Hematopoietic multipotent progenitor cell treated with erythropoietin and hydrocortisone succinate and interleukin-3 and kit ligand, for 4 days (in vitro differentiated cells): ENCODE measurements at places on chromosomes 16 and 17.

DNA sequence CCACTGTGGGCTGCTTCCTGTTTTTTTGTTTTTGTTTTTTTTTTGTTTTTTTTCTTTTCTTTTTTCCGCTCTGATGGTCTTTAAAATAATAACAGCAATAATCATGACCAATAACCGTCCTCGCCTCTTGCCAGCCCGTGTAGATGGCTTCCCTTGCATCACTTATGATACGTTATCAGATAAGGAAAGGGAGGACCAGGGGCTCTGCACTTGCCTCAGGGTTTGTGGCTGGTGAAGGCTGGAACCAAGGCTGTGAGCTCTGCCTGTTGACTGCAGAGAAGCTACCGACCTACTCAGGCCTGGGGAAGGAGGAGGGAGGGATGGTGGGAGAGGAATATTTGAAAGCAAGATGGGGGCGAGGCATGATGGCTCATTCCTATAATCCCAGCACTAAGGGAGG is 114.0 kb upstream of the SDK2 start:
- peak; percentile 44 for DNase-seq

DNA sequence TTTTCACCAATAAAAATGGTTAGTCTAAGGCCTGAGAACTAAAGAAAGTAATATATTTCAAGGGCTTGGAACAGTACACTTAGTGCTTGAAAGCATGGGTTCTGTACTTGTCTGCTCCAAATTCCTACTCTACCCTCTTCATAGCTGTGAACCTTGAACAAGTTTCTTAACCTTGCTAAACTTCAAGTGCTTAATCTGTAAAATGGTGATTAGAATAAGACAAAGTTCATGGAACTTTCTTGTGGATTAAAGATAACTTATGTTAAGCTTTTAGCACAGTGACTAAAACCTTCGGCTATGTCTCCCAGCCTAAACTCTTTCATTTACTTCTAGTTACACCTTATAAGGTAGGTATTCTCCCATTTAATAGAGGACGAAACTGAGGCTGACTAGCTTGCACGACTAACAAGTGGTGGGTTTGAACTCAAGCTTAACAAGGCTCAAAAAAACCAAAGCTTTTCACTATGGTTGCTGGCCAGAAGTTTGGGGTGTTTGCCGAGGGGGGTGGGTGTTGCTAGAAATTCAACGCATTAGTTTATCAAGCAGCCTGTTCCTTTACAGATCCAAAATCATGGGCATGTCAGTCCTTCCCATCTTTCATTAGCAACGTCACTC is 28.8 kb downstream of the CDRT4 start:
- DNase-seq: no peak

GRCh38 chr16:89093602-89094251 is at the start of gene ACSF3:
ACSF3 (plus strand) TSS chr16:89093852; CDS start chr16:89100682, 6,830 bp downstream.
- DNase-seq: peak; percentile 82

- DNase-seq: no peak
These were observed 2.6 kb upstream of the EXOSC6 start for GRCh38 chr16:70254180-70254964.

DNA sequence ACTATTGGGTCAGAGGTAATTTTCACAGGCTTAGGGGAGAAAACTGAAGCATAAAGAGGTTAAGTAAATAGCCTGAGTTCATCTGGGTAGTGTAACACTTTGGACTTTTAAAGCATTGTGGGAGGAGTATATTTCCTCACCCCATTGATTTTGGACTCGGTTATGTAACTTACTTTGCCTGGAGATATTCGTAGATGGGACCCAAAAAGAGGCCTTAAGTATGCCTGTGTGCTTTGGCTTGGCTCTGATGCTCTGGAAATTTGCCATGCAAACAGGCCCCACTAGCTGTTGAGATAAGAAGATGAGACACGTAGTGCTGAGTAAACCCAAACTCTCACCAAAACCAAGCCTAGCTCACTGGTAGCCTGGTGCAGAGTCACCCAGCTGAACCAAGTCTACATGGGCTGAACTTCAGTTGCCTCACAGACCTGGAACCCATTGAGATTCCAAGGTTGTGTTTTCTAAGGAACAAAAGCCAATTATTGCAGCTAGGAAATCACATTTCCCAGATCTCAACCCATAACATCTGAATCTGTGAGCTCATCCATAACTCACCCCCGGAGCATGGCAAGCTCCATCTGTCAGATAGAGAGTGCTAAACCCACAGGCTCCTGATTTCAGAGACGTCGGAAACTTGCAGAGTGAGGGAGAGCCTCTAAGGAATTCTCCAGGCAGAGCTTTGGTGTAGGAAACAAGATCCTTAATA is 536.0 kb upstream of the C16orf82 start:
- no peak for DNase-seq

DNA sequence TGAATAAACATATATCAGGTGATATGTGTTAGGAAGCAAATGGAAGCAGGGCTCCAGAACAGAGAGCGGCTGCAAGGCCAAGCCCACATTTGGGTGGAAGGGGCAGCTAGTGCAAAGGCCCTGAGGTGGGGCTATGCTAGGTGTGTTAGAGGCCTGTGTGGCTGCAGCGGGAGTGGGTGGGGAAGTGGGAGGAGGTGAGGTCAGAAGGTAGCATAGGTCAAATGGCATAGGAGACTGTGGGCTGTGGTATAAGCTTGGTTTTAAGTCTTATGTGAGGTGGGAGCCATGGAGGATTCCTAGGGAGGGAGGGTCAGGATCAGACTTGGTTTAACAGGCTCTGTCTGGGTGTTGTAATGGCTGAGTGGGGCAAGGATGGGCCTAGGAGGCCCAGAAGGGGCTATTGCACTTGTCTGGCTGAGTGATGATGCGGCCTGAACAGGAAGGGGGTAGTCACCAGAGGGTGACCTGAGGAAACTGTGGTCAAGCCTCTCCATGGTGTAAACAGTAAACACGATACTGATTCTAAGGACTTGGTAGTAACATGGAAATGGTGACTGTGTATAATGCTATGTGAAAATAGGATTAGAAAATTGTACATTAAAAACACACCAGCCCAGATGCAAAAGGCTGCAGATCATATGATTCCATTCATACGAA is 31.1 kb downstream of the RAI1 start:
- DNase-seq: peak; percentile 70

DNA sequence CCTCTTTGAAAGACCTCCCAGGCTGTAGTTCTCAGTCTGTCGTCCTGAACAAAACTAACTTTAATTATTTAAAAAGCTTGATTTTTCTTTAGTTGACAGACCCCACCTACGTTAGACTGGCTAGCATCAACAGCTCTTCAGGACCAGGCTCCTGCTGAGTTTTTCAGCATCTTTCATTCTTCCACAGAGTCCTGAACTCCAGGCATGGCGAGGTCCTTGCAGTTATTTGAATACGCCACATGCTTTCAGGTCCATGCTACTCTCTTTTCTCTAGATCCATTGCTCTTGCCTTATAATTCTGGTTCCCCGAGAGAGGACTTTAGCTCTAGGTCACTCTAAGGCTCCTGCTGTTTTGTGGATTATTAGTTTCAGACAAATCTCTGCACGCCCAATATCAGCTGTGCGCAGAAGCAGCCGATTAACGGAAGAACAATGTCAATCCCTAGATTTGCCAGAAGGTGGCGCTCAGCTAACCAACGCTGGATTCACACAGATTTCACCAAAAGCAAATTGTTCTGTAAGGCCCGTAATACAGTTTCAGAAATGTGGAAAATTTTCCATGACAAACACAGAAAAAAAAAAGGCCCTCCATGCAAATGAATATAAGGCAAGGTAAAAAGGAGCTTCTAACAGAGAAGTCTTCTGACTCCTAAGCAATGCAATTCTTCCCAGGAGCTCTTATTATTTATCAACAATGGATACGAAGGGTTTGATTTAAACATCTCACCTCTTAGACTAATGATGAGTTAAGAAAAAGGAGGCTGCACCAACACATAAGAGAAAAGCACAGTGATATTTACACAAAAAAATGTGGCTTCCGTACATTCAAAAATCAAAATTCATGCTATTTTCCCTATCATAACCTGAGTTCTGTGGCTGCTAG is 33.5 kb upstream of the BCO1 start:
- peak; percentile 66 for DNase-seq

DNA sequence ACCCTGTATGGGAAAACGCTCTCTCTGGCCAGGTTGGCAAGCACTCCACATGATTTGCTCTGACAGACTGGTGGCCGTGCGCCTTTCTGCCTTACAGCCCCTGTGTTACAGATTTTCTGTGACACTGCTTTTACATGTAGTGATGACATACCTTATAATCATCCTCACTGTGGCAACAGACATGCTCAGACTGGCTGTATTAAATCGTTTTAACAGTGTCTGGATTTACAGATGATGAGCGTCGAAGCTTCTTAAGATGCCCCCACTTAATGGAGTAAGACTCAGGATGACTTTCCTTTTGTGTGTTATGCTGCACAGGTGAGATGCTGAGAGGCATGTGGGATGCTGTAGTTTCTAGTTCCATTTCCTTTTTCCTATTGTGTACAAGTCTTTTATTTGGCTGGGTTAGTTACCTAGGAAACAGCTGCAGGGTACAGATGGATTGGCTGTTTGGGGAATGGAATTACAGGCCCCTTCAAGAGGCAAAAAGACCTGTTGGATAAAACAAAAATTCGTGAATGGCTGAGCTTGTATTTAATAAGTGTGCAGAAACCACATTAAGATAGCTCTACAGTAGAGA is 20.9 kb upstream of the VWA3A start:
- no peak for DNase-seq

- no peak for DNase-seq
These were observed 587.3 kb upstream of the CDH5 start for GRCh38 chr16:65779201-65779600.

DNA sequence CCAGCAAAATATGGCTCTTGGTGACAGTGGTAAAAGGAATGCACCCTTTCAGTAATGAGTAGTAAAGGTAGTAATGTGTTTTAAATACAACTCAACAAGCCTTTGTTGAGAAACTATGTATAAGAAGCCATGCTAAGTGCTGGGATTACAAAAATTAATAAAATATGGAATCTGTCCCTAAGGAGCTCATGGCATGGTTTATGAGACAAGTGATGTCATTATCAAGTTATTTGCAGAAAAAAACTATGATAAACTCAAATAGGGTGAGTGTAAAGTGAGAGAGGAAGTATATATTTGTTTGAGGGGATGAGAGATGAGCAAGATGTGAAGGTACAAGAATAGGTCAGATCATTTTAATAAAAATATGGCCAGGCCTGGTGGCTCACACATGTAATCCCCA is 76.9 kb downstream of the NF1 start:
- no peak for DNase-seq

DNA sequence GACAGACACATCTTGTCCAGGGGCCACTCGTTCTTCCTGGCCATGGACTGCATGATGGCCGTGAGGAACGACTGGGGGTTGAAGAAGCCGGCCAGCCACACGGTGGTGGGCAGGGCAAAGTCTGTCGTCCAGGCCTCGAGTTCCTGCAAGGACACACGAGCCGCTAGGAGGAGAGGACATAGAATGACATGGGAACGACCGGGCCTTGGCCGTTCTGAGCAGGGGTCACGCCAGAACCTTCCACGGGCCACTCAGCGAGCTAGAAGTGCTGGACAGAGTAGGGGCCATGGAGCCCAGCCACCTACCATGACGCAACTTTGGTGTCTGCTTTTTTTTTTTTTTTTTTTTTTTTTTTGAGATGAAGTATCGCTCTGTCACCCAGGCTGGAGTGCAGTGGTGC is 47.0 kb downstream of the PGS1 start:
- DNase-seq: no peak

DNA sequence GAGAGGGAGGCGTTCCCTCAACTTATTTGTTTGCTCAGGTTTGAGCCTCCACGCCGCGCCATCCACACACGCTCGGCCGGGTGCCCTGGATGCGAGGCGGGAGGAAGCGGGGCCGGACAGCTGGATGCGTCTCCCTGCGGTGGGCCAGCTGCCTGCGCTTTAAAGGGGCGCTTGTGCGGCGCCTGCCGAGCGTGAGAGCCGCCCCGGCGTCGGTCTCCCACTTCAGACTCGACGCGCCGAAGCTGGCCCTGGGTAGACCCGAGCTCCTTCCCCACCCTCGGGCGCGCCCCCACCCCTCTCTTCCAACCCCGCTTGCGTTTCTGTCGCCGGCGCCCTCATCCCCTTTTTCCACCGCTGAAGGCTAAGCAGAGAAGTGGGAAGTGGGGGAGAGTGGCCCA is 527 bp upstream of the CHAD start:
- DNase-seq: no peak

GRCh38 chr17:42345396-42346073 is 42.7 kb downstream of the STAT3 start:
- DNase-seq: no peak

DNA sequence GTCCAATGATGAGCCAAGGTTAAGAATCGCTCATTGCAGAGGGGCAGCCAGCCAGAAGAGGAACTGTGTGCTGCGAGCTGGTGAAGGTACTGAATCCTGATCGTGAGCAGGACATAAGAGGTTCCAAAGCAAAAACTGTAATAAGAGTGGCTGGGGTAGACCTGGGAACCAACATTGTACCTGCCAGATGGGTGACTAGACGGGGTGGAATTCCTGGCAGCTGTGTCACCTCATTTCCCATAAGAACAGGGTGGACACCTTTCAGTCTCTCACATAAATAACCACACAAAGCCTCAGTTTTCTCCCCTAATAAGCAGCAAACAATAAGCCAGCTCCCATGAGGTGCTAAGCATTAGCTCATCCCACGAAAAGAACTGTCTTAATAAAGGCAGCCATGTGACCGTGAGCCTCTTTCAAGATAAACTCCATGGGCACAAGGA is 290.3 kb downstream of the SOX9 start:
- DNase-seq: no peak
